CD8-positive, alpha-beta T cell (primary cell): ENCODE measurements at places on chromosomes 2 and 18. TPM values are rescaled to one million over a fixed set of nuclear protein-coding genes. Genes with fewer than 3 reads are reported as not detected.
A peak's percentile ranks its signal among the peaks of the same experiment; 100 is the strongest.

GRCh38 chr2:32773448-32773808, 145.6 kb downstream of the TTC27 start:
- no peak for DNase-seq

DNA sequence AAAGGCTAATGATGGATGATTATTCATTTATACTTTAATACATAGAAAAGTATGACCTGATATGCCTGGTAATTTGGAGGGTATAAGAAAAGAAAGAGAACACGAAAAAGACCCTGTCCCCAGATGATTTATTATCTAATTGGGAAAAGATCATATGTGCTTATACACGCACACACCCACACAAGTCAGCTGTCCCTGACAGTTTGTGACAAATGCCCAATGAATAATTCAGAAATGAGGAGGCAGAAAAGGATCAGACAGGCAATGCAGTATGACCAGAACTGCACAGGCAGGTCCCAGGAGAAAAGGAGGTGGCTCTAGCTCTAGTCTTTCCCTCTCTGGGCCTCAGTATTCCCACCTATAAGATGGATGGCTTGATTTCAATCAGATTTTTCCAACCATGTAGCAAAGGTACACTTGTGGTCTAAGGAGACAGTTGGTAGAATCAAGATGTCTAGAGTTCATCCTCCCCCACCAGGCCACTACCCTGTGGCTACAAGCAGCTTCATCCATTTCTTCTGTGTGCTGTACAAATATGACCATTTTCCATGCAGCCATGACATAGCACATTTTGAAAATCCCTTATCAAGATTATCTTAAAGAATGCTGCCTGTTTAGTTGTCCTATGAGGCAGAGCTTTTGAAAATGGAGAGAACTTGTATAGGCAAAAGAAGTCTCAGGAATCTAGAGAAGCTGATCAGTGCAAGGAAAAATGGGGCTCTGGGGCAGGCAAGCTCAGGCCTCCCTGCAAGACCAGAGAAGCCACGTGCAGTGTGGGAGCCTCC, 19.7 kb downstream of the CYRIA start:
- no peak for DNase-seq

DNA sequence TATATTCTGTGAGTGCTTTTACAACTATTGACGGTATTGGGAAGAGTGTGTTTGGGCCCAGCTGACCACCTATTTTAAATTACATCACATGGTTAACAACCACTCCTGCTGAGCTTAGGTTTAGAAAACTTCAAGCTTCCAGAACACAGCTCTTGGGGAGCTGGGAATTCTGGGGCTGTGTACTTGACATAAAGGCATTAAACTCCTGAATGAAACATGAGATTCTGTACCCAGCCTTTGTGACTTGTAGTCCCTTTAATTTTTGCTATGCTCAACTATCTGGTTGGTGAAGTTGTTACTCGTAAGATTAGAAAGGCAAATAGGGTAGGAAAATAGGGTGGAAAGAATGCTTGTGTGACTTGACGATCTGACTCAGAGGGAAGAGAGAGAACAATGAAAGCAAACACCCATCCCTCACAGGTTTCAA, 66.9 kb downstream of the LTBP1 start:
- DNase-seq: no peak

GRCh38 chr18:48573632-48574283, 34.9 kb downstream of the CTIF start:
- DNase-seq: no peak

GRCh38 chr18:9862686-9863085, 23.1 kb upstream of the TXNDC2 start:
- DNase-seq: no peak

GRCh38 chr2:64283641-64284361, 139.6 kb upstream of the PELI1 start:
- DNase-seq: peak; percentile 61

GRCh38 chr2:69629921-69630608, 13.5 kb downstream of the AAK1 start:
- no peak for DNase-seq

DNA sequence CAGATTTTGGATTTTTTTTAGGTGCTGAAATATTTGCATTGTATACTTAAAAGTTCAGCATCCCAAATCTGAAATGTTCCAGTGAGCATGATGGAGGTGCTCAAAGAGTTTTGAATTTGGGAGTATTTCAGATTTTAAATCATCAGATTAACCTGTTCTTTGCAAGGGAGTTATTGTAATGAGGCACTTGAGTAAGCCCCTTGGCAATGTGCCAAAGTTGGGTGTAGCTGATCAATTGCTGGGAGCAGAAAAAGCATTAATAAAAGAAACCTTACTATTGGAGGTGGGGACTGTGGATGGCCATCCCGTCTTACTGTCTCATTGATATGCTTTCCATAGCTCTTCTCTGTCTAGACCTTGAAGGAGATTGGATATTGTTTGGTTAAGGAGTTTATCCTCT, 28.3 kb downstream of the MALT1 start:
- no peak for DNase-seq

The SPP2 gene
- total RNA-seq: not detected

DNA sequence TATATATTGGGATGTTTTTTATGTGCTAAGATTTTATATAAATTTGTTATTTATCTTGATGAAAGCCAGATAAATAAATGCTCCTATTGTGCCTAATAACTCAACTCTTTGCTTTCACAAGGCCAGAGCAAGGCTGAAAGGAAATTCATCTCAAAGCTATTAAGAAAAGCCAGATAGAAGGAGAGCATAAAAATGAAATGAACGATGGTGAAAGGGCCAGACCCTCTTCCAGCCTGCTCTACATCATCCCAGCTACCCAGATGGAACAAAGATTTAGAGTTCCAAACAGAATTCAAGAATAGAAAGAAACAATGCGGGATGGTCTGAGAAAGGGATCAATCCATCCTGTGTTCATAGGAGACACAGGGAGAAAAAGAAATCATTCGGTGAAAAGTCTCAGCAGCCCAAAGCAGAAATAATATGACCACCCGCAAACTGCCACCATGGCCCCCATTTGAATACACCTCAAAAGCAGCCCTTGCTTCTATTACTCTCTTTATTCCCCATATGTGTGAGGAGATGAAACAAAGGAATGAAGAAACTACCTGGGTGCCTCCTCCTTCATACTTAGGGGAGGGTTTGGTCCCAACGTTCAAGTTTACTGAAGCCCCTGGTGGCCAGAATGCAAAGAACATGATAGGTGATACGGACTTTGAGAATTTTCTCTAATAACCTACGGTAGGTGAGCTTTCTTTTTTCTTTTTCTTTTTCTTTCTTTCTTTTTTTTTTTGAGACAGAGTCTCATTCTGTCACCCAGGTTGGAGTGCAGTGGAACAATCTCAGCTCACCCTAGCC, 110.1 kb upstream of the FBXO11 start:
- no peak for DNase-seq
